Activated T-helper 17 cell treated with anti-CD3 and anti-CD28 coated beads, Interleukin-2, amount 50 U/mL, for 72 hours (primary cell): ENCODE measurements at places on chromosomes 16 and 17. TPM values are rescaled to one million over a fixed set of nuclear protein-coding genes. Genes with fewer than 3 reads are reported as not detected.
A peak's percentile ranks its signal among the peaks of the same experiment; 100 is the strongest.

Gene NTN1
- 0.63 TPM for total RNA-seq

Gene C1QTNF1
- total RNA-seq = not detected

DNA sequence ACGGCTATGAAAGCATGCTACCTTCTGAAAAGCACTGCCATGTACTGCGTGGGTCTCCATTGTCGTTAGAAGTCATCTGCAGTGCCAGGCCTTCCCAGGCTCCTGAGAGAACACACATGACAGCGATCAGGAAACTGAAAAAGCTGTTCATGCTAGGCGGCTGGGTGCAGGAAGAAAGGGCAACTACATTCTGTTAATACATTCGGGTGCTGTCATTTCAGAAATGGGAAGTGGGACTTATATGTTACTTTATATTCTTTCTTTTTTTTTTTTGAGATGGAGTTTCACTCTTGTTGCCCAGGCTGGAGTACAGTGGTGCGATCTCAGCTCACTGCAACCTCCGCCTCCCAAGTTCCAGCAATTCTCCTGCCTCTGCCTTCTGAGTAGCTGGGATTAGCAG, 19.9 kb downstream of the CFAP20 start:
- no peak for ATAC-seq

DNA sequence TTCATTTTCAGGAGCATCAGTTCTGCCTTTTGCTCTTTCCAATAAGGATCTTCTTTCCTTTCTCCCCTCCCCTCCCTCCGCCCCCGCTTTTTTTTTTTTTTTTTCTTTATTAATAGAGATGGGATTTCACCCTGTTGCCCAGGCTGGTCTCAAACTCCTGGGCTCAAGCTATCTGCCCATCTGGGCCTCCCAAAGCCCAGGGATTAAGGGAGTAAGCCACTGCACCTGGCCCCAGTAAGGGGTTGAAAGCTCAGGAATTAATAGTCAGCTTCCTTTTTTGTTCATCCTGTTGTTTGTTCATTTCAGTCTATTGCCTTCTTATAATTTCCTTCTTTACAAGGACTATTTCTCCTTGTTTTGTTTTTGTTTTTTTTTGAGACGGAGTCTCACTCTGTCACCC, 7.9 kb upstream of the C17orf58 start:
- ATAC-seq = no peak

GRCh38 chr16:46911038-46911437, 26.9 kb downstream of the GPT2 start:
- ATAC-seq = peak; percentile 43

DNA sequence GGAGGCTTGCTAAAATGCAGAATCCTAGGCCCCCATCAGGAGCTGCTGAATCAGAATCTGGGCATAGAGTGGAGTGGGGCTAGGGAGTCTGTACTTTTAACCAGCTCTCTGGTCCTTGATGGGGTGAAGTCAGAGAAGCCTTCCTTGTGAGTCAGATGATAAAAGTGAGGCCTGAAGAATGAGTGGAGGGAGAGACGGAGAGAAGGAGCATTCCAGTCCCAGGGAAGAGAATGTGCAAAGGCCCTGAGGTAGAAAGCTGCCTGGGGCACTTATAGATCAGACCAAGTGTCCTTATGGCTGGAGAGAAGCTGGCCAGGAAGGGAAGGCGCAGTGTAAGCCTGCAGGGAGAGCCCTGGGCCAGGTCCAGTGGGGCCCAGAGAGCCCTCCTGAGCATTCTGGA, 235.1 kb upstream of the NLRP1 start:
- no peak for ATAC-seq

DNA sequence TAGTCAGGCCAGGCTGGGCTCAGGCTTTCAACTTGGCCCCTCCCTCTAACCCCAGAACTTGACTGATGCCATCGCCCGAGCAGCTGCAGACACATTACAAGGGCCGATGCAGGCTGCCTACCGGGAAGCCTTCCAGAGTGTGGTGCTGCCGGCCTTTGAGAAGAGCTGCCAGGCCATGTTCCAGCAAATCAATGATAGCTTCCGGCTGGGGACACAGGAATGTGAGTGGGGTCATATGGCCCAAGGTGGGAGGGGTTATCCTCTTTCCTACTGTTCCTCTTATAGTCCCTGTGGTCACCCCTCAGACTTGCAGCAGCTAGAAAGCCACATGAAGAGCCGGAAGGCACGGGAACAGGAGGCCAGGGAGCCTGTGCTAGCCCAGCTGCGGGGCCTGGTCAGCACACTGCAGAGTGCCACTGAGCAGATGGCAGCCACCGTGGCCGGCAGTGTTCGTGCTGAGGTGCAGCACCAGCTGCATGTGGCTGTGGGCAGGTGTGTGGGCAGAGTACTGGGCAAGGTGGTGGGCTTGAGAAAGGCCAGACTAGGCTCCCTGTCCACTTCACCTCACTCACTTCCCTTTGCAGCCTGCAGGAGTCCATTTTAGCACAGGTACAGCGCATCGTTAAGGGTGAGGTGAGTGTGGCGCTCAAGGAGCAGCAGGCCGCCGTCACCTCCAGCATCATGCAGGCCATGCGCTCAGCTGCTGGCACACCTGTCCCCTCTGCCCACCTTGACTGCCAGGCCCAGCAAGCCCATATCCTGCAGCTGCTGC, 2.1 kb upstream of the NRN1L start:
- ATAC-seq = no peak
